CD4-positive, alpha-beta memory T cell (primary cell): ENCODE measurements at places on chromosomes 16 and 17. TPM values are rescaled to one million over a fixed set of nuclear protein-coding genes. Genes with fewer than 3 reads are reported as not detected.

DNA sequence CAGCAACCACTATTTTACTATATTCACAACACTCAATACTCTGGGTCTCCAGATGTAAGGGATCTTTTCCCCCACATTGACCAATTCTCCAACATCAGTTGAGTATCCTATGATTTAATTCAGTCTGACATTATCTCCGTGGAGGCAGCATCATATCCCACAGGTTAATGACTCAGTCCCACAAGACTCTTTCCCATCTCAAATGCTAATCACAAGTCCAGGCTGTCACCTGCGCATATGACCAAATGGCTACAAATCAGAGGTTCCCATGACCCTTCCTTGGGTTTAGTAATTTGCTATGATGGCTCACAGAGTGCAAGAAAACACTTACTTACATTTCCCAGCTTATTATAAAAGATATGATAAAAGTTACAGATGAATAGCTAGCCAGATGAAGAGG, 18.7 kb downstream of the ACSM3 start:
- H3K36me3 ChIP-seq, result no peaks in the 10 kb centered on the region
- H3K27me3 ChIP-seq, result no peaks in the 10 kb centered on the region
- no peak overlapping the region for H3K27ac ChIP-seq
- no peaks in the 10 kb centered on the region for H3K4me1 ChIP-seq
- no peak overlapping the region for H3K4me3 ChIP-seq

DNA sequence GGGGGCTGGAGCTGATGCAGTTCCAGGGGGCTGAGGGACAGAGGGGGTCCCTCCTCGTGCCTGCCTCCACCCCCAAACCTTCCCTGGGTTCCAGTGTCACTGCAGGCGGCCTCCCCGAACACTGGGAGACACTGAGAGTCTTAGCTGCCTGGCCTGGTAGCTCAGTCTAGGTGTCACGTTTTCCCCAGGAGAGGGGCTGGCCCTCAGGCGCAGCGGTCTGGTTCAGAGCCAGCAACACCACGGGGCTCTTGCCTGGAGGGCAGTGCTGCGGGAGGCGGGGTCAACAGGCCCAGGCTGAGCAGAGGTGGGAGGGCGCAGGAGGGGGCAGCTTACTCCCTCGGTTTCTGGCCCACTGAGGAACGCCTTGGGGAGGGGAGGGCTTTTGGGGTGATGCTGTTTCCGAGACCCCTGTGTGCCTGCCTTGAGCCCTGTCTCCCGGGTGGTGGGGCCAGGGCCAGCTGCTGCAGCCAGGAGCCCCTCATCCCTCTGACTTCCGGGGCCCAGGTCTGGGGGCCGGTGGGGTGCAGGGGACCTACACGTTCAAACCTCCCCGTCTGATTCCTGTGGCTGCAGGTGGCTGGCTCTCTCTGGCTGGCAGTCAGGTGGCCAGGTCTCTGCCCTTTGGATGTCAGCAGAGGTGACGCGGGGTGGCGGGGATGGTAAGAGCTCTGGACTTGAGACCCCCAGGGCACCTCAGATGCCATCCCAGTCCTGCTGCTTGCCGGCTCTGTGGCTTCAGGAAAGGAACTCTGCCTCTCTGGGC, 89.3 kb upstream of the GSE1 start:
- DNase-seq, result no peak
- H3K36me3 ChIP-seq, result no peaks in the 10 kb centered on the region
- no peaks in the 10 kb centered on the region for H3K4me1 ChIP-seq
- no peaks in the 10 kb centered on the region for H3K27me3 ChIP-seq

KRTAP9-2 gene
- polyA plus RNA-seq, result not detected

- H3K4me3 ChIP-seq, result no peak overlapping the region
- H3K27ac ChIP-seq, result peak overlapping the region; percentile 55
- H3K27me3 ChIP-seq, result no peaks in the 10 kb centered on the region
- no peak for DNase-seq
- H3K4me1 ChIP-seq, result peaks cover 27% of the 10 kb centered on the region
- H3K36me3 ChIP-seq, result no peaks in the 10 kb centered on the region
Observed at GRCh38 chr16:29148131-29148691, 163.4 kb downstream of the LAT start.

EPX gene
- polyA plus RNA-seq, result not detected

- H3K27me3 ChIP-seq, result no peaks in the 10 kb centered on the region
- no peaks in the 10 kb centered on the region for H3K36me3 ChIP-seq
- H3K27ac ChIP-seq, result no peak overlapping the region
- H3K4me1 ChIP-seq, result no peaks in the 10 kb centered on the region
- DNase-seq, result no peak
Observed at GRCh38 chr16:50638816-50639670, 42.1 kb downstream of the SNX20 start.

OR1A1 gene
- polyA plus RNA-seq, result not detected
